HS-27A (cell line): ENCODE measurements at places on chromosomes 7 and 10.

GRCh38 chr7:106914018-106914607, 49.0 kb downstream of the PIK3CG start:
- no peak for DNase-seq

- no peak for DNase-seq
These were observed 35.1 kb upstream of the CDH23 start for GRCh38 chr10:71361581-71361980.

GRCh38 chr7:77415476-77415822, 700 bp downstream of the GSAP start:
- no peak for DNase-seq

DNA sequence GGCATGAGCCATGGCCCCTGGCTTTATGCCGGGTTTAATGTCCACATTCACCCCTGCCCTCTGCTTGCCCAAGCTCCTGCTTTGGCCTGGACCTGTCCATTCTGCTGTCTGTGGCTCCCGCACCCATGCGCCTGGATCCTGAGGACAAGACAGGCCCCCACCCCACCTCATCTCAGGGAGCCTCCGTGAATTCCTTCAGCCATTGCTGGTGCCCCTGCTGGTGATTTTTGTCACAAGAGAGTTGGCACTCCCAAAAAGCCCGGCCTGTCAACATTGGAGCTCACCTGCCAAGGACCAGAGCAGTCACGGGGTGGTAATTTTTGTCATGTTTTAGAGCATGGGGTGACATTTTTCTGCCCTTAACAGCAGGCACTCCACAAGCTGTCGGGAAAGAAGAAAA, 127.5 kb upstream of the PLXNA4 start:
- DNase-seq, result no peak

- DNase-seq, result no peak
These were observed 83.9 kb upstream of the RET start for GRCh38 chr10:42992957-42993390.

DNA sequence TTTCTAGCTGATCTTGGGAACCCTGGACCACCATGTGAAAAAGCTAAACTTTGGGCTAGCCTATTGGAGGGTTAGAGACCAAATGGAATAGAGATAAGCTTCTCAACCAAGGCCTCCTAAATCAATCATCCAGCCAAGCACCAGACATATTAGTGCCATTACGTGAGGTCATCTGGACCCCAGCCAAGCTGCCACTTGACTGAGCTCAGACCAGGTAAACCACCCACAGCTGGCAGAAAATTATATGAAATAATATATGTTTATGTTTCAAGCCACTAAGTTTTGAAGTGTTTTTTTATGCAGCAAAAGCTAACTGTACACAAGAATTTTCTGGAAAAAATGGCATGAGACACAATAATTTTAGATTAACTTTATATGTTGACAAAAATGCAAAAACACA, 82.6 kb upstream of the PCGF5 start:
- DNase-seq, result no peak

GRCh38 chr10:70851597-70852475, 36.1 kb downstream of the SGPL1 start:
- no peak for DNase-seq

DNA sequence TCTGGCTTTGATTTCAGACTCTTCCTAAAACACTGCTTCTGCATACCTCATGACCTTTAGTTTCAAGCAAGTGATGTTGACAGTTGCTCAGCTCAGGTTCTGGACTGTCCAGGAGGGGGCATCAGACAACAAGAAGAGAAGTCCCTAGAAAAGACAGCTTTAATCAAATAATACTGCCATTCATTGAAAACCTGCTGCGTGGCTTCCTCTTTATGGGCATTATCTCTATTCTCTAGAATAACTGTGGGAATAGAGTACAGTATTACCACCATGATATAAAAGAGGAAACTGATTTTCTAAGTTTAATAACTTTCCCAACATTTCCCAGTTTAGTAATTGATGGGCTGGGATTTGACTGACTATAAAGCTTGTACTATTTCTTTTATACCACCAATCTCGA, 170.4 kb downstream of the SNX13 start:
- DNase-seq, result no peak

- DNase-seq, result no peak
These were observed 3.3 kb downstream of the CRYGN start for GRCh38 chr7:151436446-151437158.

- no peak for DNase-seq
These were observed 147.1 kb downstream of the MALRD1 start for GRCh38 chr10:19195698-19196097.

GRCh38 chr7:31934551-31934950, 135.7 kb downstream of the PDE1C start:
- no peak for DNase-seq

GRCh38 chr7:151012911-151013347, 11.4 kb downstream of the ATG9B start:
- no peak for DNase-seq

DNA sequence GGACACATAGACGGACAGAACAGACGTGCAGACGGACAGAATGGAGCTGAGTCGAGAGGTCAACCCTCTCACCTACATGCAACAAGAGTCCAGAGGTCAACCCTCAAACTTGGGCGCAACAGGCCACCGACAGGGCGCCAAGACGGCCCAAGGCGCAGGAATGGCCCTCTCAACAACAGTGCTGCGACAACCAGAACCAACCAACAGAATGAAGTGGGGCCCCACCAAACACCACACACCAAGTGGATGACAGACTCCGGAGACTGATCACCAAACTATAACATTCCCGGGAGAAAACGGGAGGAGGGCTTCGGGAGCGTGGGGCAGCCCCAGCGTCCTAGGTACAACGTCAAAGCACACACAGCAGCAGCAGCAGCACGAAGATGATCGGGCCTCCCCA, 13.4 kb downstream of the INTS1 start:
- no peak for DNase-seq

GRCh38 chr7:112097524-112097923, 108.7 kb downstream of the DOCK4 start:
- no peak for DNase-seq

- DNase-seq, result no peak
These were observed 129.5 kb downstream of the PLXNA4 start for GRCh38 chr7:132446666-132447278.

GRCh38 chr7:41943094-41943577, 240.2 kb upstream of the INHBA start:
- no peak for DNase-seq

DNA sequence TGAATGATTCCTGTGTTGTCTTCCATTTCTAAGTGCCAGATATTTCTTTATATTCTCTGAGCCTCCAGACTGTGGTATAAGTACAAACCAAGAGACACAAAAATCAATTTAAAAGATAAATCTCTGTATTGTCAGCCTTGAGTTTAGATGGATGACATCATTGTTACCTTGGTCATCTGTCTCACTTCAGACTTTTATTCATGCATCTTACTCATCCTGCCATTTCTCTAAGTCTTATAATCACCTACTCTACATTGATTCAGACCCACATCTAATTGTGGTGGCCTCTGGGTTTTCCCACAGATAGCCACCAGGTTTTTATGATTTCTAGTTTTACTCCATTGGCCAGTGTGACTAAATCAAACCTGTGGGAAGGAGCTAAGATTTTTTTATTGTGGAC, 26.8 kb upstream of the HDAC9 start:
- no peak for DNase-seq

DNA sequence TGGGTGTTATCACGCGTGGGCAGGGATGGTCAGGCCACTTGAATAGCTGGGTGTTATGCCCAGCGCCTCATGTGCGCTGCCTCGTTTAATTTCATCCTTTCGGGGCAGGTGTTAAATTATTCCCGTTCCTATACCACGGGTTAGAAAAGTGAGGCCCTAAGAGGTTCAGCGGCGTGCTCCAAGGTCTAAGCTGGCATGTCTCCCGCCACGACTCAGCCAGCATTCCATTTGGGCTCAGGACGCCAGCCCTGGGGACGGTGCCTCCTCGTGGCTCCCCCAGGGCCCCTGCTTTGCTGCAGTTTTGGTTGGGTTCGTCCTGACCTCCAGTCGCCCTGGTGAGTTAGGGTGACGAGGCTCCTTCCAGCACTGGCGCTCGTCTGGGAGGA, 124.5 kb downstream of the TRRAP start:
- DNase-seq, result no peak

DNA sequence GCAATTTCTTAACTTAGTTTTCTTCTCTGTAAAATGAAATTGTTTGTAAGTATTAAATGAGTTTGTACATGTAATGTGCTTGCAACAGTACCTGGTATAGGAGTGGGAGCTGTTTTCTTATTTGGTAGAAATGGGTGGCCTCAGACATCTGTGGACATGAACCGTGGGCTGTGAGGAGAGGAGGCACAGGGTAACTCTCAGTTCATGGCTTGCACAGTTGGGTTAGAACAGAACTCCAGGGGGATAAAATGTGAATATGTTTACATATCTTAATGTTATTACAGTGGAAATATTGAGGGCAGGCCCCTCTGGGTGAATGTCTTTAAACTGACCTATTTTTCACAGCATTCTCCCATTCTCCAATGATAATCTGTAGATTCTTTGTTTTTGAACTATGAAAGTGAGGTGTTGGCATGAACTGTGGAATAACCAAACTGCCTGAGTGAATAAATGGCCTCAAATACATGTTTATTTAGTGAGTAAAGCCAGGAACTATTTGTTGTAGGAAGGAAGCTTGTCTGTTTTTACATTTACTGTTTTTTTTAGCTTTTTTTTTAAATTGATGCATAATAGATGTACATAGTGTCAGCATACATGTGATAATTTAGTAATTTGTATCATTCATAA, 2.6 kb downstream of the ABCA13 start:
- DNase-seq, result no peak

DNA sequence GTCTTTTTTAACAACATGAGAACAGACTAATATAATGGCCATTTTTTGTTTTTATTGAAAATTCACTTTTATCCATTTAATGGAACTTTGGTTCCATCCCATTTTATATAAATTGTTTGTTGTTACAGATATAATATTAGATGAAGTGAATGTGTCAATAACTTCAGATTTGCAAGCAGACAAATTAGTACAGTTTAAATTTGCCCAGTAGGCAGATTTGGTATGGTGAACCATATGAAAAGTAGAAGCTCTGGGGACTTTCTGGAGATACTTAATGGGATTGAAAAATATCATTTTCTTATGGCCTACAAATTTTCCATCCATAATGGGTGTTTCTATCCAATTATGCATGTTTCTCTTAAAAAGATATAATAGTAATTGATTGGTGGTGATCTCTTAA, 1196.2 kb upstream of the C7orf33 start:
- DNase-seq, result no peak

DNA sequence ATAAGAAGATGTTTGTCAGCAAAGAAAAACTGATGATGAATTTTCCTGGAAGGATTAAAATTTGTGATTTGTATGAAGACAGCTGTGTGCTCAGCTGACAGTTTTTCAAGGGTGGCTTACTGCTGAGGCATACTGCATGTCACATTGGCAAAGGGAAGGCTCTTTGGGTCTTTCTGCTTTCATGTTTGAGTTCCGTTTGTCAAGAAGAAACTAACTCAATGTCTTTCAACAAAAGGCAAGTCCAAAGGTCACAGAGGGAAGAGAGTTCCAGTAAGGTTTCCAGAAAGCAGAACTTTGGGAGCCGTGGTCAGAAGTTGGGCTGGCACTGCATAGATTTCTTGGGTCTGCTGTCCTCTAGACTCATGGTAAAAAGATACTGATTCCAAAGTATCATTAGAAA, 16.9 kb downstream of the DYDC2 start:
- DNase-seq, result no peak

DNA sequence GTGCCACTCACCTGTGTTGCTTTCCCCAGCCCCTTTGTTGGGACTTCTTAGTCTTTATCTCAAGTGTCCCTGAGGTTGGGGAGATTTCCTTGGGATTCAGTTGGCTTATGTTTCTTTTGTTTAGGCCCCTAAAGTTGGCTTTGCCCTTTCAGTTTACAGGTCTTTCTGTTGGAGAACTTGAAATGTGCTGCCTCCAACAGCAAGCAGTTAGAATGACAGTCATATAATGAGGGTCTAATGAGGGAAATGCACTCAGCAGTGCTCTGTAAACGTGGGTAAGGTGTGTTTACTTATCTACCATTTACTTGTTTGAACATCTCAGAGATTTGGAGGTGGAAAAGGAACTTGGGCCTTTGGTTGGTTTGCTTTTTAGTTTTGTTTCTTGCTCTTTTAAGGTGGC, 191.4 kb upstream of the STK17A start:
- DNase-seq, result no peak

GRCh38 chr7:25928549-25929330, 223.3 kb upstream of the NFE2L3 start:
- no peak for DNase-seq

DNA sequence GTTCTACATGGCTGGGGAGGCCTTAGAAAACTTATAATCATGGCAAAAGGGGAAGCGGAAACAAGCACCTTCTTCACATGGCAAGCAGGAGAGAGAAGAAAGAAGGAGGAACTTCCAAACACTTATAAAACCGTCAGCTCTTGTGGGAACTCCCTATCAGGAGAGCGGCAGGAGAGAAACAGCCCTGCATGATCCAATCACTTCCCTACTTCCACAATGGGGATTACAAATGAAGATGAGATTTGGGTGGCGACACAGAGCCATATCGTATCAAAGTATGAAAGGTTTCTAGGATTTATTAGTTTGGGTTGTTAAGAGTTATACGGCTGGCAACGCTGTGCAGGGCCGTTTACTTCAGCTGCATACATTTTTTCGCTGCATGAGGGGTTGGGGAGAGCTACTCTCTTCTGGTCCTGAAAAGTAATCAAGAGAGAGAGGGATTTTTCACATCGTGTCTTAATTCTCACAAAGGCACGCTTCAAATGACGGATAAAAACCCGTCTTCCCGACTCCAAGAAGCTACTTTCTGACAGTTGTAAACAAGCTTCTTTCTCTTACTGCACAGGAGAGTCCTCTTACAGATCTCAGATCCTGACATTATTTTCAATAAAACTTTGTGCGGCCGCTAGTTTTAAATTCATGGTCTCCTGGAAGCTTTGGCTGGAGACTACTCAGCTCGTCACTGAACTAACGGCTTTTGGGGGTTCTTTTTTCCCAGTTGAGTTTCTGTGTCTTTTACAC, 751 bp upstream of the GTPBP10 start:
- DNase-seq, result no peak
